T follicular helper cell (primary cell): ENCODE measurements at places on chromosomes 7 and 10.

- DNase-seq: peak; percentile 64
Observed at GRCh38 chr7:139635526-139636302, 112.2 kb downstream of the CLEC2L start.

DNA sequence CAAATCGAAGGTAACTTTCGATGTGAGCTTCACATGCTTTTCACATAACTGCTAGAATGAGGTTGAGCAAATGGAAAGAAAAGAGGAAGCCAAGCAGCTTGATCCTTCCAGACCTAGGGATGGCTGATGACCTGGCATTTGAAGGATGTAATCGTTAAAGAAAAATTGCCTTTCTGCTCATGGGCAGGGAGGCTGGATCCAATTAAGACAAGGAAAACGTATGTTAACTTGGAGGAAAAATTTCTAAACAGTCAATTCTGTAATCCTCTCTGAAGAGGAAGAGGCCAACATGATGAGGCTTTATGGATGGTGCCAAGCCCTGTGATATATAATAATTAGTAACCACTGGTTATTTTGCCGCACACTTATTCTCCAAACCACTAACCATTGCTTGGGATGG, 12.5 kb downstream of the GRK5 start:
- no peak for DNase-seq

GRCh38 chr10:88889559-88890337, 9.7 kb downstream of the STAMBPL1 start:
- DNase-seq: no peak

DNA sequence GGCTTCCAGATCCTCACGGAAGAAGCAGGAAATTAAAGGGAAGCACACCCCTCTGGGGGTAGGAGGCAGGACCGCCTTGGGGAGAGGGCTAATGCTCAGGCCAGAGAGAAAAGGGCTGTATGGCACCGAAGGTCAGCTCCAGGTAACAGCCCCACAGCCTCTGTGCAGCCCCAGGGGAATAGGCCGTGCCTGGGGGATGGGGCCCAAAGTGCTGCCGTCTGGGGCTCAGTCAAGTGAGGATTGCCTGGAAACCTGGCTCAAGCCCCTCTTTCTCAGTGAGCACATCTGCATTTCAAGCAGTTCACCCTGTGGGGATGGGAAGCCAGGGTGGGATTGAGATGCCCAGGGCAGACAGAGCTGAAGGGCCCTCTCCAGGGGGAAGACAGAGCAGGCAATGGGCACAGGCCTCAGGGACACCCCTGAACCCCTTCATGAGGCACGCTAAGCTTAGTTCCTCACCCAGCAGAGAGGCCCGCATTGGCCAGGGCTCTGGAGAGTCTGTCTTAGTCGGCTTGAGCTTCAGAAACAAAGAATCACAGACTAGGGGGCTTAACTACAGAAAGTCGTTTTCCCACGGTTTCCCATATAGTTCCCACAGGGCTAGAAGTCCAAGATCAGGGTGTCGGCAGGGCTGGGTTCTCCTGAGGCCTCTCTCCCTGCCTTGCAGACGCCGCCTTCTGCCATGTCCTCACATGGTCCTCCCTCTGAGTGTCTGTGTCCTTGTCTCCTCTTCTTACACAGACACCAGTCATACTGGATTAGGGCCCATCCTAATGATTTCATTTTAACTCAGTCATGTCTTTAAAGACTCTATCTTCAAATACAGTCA, 118.2 kb downstream of the PTPN20 start:
- DNase-seq: no peak

GRCh38 chr7:118689403-118689802, 464.9 kb downstream of the ANKRD7 start:
- no peak for DNase-seq

DNA sequence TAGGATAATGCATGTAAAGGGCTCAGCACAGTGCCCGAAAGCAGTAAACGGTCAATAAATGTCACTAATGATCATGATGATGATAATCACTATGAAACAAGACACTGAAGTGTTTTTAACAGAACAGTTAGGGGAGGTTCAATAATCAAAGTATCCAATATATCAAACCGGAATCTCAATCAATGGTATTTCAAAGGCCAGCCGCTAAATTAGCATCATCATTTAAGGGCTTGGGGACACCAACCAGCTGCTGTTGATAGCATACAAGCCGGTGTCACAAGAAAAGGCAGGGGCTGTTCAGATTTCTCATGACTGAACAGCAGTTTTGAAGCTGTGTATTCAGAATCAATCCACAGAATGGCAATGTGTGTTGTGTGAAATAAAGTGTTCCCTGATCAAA, 316.0 kb upstream of the NPVF start:
- DNase-seq: no peak

DNA sequence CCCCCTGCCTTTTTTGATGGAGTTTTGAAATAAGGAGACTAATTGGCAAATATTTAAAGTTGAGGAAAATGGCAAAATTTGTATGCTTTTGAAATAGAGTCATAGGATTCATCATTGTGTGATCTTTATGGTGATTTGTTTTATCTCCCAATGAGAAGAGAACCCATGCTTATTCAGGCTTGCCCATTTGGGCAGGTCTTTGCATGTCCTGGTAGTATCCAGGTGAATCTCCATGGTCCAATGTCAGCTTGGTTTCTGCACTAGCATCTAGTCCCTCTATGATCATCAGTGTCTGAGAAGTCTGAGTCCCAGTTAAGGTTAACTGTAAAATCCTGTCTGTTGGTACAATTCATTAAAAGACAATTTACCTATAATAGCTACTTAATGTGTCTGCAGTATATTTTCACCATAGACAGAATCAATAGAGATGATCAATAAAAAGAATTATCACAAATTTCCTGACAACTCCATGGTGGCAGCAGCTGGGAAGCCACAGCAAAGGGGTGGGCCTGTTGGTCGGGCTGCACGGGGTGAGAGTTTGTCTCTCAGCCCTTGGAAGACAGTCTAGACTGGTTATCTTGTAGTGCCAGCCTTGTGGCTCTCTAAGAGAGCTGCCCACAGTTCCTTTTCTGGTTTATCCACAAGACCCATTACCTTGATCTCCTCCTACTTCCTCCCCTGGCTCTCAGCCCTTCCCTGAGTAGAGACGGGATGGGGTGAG, 22.2 kb upstream of the BMPER start:
- no peak for DNase-seq

DNA sequence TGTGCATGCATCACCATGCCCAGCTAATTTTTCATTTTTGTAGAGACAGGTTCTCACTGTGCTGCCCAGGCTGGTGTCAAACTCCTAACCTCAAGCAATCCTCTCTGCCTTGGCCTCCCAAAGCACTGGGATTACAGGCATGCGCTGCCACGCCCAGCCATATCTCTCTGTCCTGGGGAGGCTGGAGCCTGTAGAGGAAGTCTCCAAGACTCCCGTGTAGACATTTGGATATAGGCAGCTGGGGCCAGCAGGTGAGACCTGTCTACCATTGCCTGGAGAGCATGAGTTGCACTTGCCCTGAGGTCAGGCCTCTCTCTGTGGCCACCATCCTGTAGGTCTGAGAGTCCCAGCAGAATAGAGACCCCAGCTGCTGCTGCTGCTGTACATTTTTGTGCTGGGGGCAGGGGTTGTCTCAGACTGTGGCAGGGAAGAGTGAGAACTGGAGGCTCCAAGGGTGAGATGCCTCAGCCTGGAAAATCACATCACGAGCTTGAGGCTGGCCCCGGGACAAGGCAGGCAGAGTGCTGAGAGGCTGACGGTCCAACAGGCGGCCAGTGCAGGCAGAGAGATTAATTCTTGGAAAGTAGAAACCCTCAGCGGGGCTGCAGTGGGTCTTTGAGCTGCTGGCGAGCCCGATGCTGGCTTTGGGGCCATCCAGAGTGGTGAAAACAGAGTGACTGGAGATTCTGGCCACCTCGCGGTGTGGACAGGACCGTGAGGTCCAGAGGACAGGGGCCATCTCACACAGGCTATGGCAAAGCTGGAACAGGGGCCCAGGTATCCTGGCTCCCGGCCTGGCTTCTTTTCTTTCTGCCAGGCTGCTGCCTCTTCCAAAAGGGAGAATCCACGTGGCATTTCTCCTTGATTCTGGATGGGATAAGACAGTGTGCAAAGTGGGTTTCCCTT, 60.9 kb downstream of the TMEM270 start:
- no peak for DNase-seq

DNA sequence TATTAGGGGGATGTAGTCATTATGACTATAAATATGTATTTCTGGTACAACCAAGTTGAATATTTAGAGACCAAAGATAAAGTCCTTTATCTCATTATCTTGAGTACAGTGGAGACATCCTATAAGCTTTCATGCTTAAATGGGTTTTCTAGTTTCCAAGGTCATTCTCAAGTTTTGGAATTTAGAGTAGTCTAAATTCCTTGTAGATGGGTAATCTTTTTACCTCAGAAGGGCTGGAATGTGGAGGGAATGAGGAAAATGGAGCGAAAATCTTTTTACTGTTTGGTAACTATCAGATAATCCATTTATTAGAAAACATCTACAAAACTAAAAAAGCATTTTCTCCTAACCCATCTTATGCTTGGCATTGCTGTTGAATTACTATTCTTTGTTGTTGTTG, 181.3 kb downstream of the RNF133 start:
- no peak for DNase-seq

DNA sequence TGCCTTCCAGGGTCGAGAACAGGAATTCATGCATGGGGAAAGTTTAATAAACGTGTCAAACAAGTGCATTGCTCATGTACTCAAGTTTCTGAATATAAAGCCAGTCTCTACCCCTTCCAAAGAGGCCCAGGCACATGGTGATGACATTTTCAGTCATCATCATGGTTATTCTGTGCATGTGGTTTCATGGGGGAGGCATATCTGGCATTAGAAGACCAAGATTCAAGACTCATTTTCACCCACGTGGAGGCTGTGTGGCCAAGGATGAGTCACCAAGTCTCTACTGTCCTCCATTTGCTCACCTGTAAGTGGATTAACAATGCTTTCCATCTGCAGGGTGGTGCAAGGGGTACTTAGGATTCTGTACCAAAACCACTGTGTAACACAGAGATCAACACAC, 34.0 kb upstream of the CNPY1 start:
- no peak for DNase-seq

- no peak for DNase-seq
Observed at GRCh38 chr10:104581884-104582601, 59.0 kb upstream of the SORCS3 start.

- no peak for DNase-seq
Observed at GRCh38 chr10:86872757-86873156, 84.7 kb downstream of the MMRN2 start.

DNA sequence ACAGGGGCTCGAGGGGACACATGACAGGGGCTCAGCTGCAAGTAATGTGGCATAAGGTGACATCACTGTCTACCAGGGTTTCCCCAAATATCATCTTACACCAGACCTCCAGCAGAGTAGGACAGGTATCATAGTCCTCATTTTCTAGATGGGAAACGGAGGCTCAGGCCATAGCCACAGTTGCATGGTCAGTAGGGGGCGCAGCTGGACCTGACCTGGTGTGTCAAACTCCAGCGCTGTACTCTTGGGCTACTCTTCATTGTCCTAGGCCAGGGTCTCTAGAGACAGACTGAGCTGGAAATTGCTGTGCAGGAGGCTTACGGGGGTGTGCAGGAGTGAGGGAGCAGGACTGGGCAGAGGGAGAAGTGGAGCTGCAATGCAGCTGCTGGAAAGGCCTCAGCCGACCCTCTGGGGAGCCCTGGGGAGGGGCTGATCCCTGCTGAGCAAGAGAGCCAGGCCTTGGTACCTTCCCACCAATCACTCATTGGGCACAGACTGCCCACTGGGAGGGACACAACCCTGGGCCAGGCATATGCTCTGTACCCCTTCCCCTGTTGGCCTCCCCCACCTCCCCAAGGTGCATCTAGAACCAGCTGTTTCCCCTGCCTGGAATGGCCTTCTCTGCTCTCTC, 89.9 kb downstream of the CDH23 start:
- DNase-seq: no peak
